ENCODE measurements at places on chromosomes 3 and 15.

DNA sequence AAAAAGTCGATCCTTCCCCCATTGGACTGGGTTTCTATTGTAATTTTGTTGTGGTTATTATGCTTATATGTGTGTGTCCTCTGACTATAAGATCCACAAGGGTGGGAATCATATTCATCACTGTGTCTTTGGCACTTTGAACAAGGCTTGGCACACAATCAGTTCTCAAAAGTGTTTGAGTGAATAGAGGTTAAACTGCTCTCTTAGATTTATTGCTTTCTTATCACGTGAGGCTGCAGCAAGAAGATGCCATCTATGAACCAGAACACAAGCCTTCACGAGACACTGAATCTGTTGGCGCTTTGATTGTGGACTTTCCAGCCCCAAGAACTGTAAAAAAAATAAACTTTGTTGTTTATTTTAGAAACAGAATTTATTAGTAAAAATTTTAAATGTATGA lies 295.0 kb upstream of the MDFIC2 start:
- no peak for DNase-seq

DNA sequence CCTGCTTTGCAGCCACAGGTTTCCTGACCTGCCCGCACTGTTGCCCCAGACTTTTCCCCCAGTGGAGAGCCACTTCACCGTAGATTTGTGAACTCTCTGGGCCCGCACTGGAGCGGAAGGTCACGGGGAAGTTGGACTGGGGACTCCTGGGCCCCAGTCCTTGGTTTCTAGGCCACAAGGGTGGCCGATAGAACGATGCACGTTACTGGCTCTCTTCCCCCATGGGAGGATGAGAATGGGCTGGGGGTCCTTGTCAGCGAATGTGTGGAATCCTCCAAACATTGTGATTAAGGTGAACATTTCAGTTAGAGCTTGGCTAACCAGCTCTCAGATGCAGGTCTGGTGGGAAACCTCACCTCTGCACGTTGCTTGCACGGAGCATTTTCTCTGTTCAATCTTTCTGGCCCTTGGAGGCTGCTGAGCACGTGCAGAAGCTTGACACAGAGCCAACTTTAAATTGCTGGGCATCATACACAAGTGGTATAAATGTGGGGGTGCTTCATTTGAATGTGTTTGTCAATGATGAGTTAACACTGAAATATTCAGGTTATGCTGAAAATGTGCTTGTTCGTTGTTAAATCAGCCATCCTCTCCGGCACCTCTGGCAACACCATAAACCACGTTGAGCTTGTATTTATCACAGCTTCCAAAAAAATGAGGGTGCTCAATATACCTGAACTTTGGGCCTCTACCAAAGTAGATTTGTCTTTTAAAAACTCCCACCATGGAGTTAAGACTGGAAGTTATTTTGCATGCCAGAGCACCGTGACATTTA lies 976 bp downstream of the DIS3L start:
- DNase-seq: no peak

DNA sequence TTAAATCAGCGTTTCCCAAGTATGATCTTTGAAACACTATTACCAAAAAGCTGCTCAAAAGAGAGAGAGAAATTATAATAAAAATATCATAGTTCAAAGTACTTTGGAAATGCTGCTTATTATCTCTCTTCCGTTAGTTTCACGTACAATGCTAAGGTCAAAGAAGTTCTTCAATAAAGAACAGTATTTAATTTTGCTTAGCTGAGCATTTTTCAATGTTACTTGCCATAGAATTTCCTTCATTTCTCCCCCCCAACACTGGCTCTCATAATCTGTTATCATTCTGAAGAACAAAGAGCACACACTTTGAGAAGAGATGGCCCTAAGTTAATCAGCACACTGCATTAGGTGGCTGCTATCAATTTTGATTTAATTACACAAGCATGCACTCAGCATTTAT lies 840.8 kb upstream of the CFAP20DC start:
- no peak for DNase-seq

DNA sequence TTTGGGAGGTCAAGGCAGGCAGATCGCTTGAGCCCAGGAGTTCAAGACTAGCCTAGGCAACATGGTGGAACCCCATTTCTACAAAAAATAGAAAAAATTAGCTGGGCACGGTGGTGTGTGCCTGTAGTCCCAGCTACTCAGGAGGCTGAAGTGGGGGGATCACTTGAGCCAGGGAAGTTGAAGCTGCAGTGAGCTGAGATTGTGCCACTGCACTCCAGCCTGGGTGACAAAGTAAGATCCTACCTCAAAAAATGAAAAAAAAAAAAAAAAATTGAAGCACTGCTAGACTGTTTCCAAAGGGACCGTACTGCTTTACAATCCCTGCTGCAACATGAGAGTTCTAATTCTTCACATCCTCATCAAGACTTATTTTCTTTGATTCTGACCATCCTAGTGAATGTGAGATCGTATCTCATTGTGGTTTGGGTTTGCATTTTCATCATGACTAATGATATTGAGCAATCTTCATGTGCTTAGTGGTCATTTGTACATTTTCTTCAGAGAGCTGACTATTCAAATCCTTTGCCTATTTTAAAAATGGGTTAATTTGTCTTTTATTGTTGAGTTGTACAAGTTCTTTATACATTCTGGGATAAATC lies 10.8 kb downstream of the CMTM8 start:
- no peak for DNase-seq

DNA sequence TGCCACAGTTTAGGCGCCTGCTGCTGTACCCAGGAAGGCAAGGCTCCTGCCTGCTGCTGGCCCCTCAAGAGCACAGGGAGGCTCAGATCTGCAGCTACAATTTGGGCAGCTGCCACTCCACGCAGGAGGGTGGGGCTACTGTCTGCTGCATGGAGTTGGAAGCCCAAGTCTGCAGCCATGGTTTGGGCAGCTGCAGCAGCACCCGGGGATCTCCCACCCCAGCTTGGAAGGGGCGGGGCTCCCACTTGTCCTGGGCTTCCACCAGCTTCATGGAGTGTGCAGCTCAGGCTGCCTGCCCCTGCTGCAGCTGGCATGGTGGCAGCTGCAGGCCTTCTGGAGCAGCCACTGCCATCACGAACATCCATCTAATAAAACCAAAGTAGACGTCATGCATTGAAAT lies 512.9 kb downstream of the PYDC2 start:
- no peak for DNase-seq

DNA sequence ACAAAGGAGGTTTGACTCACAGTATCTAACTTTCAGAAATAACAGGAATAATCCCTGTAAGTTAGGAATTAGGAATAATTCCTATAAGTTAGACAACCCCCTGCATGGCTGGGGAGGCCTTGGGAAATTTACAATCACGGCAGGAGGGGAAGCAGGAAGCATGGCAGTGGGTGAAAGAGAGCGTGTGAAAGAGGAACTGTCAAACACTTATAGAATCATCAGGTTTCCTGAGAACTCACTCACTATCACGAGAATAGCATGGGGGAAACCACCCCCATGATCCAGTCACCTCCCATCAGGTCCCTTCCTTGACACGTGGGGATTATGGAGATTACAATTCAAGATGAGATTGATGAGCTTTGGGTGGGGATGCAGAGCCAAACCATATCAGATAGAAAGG lies 385.5 kb downstream of the IL20RB start:
- no peak for DNase-seq

DNA sequence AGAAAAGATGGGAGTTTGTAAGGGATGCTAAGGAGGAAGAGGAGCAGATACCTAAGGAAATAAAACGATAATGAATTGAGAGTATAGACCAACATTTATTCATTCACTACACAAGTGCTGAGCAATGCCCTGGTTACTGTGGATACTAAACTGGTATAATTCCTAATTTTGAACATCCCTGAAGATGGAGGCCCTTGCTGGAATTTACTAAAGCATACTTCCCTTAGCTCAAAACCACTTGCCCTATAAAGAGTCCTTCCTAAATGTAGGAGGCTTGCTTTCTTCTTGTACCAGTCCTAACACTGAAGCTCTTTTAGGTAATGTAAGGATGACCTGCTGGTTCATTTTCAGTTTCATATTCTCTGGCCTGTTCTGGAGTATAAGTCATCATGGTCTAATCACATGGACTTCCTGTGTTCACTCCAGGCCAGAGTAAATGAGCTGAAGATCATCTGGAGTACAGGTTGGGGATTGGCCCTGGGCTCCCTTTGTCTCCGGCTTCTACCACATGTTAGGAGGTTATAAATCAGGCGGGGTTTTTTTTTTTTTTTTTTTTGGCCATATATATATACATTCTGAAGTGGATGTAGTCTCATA lies 40.1 kb upstream of the MTMR10 start:
- DNase-seq: no peak

DNA sequence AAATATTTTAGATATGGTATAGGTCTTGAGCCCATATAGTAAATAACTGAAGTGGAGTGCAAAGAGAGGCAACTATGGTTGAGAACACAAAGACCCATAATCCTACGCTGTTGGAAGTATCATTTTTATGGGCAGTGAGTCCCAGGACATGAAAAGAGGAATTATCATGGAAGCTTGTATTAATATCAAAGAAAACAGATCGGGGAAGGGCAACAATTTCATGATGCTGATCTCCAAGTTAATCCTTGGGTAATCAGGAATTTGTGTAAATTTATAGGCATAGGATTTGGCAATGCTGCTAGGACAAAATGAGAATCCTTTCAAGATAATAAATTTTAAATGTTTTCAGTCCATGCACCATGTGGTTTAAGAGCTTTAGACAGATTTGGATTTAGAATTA lies 40.2 kb upstream of the PYDC2 start:
- no peak for DNase-seq

- DNase-seq: no peak
Observed at GRCh38 chr15:52709187-52709981, 30.2 kb upstream of the ATOSA start.

- no peak for DNase-seq
Observed at GRCh38 chr3:65479990-65480389, 558.7 kb downstream of the MAGI1 start.

GRCh38 chr15:60568301-60568742 lies 89.4 kb upstream of the ICE2 start:
- DNase-seq: no peak

DNA sequence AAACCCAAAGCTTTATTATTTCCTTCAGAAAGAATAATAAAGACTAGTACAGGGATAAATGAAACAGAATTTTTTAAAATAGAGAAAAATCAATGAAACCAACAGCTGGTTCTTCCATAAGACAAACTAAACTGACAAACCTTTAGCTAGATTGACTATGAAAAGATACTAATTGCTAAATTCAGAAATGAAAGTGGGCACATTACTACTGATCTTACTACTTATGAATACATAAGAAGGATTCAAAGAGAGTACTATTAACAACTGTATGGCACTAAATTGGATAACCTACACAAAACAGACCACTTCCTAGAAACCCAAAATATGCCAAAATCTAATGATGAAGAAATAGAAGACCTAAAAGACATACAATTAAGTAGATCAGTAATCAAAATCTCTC lies 278.2 kb downstream of the ISL2 start:
- no peak for DNase-seq

DNA sequence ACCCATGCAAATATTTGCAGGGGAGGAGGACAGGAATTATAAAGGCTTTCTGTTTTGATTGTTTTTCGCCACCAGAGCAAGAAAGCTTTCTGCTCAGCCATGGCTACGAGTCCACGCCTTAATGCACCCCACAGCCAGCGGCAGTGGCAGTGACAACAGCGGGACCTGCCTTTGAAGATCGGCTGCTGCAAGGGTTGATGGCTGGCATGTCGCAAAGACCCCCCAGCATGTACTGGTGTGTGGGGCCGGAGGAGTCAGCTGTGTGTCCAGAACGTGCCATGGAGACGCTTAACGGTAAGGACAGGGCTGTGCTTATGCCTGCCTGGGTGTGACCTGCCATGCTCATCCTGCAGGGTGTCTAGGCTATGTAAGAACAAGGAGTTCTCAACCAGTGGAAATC lies 5.3 kb downstream of the LRRK1 start:
- no peak for DNase-seq

DNA sequence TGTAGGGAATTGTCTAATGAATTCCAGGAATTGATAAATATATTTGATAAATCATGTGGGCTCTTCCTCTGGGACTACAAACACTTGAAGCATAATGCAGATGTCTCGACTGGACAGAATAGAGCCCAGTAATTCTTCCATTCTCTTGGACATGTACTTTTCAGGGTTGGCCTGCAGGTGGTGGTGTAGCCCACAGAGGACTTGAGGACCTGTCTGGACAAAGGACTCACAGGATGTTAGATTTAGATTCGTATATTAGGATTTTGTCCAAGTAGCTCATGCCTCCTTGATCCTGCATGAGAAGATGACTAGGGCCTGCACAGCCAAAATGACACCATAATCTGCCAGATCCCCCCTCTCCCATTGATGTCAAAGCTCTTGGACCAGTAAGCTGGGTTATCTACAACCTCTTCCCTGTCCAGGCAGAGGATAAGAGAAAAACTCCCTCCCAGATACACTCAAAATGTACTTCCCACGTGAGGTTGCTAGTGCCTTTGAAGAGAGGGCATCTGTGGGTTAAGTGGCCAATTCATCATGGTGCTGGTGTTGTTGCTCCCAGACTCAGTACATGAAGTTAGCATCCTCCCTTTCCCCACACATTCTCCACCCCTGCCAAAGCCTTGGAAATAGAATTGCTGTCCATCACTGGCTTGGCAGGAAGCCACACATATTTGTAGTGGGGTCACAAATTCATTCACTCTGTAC lies 88.6 kb upstream of the ZNF280D start:
- no peak for DNase-seq

- no peak for DNase-seq
Observed at GRCh38 chr3:136141891-136142290, 54.2 kb downstream of the MSL2 start.

GRCh38 chr3:151899996-151900395 lies 26.6 kb downstream of the SUCNR1 start:
- no peak for DNase-seq

GRCh38 chr3:8319935-8320634 lies 181.5 kb upstream of the LMCD1 start:
- no peak for DNase-seq

DNA sequence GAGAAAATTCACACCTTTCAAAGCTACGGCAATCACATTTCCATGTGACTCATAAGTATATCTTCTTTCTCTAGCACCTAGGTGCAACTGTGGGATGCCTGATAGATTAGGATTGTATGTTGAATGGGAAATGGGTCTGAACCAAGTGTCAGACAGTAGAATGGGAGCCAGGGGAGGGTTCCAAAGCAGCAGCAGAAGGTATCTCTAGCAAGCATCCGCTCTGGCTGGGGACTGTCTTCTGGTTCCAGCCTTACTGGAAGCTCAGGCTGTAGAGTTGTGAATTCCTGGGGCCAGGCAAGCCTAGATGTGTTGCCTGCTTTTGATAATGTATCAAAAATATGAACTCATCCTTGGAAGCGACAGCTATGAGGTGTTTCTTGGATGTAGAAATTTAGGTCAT lies 2.1 kb upstream of the CHL1 start:
- no peak for DNase-seq

GRCh38 chr3:194308601-194309449 lies 42.3 kb downstream of the CPN2 start:
- DNase-seq: no peak
